ENCODE measurements at places on chromosomes 7 and 10.

GRCh38 chr7:139482662-139483466, 609 bp downstream of the KLRG2 start:
- DNase-seq, result no peak

GRCh38 chr10:72688208-72688651, 3.7 kb upstream of the MCU start:
- peak; percentile 54 for DNase-seq

DNA sequence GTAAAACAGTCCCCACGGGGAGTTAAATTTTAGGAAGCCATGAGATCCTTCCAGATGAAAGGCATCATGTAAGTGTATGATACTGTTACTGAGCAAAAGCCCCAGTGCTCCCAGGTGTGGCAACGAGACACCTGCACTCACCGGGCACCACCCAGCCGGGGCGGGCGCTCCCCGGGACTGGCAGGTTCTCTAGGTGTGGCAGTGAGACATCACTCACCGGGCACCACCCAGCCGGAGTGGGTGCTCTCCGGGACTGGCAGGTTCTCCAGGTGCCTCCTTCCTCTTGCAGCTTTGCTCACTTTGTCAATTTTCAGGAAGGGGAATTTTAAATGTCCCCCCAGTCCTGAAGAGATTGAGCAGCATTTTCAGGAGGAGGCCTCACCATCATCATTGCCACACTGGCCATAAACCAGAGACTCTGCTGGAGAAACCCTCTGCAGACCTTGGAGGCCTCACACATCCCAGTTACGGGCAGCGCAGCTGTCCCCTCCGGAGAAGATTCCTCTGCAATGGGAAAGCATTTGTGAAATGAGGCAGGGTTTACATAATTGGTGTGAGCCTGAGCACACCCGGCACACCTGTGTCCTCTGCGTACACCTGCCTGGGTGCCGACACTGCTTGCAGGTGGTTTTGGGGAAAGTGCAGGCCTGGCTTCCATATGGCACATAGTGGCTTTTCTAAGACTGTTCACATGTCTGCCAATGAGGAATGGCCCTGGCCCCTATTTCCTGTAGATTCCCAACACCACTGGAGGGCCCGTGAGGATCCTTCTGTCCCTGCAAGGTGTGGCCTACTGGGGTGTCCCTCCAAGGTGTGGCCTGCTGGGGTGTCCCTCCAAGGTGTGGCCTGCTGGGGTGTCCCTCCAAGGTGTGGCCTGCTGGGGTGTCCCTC, 191.4 kb downstream of the EBF3 start:
- no peak for DNase-seq

DNA sequence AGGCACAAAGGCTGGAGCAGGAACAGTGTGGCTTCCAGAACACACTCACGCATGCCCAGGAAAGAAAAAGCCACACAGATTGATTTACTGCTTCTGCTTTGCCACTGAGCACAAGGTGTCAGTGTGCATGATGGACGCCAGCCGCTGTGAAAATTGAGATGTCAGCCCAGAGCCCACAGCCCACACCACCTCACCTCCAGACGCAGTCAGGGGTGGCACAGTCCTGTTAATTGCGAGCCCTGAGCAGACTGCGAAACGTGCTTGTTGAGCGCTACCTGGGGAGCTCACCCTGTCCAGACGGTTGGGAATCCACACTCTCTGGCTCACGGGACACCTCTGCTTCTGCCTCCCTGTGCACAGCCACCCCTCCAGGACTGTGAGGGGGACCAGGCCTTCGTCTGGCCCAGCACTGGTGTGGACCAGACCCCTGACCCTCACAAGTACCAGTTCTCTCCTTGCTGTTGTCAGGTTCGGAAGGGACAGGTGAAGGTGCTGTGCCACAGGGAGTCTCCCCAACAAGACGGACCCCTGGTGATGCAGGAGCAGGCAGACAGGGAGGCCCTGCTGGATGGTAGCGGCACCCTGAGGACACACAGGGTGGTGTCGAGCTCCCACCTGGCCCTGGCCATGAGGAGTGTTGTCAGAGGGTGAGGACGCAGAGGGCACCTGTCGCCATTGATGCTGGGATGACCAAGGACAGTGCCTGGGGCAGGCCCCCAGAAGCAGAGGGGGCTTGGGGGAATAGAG, 15.3 kb downstream of the RASGEF1A start:
- DNase-seq, result no peak

GRCh38 chr10:102753718-102754117, 10.0 kb downstream of the WBP1L start:
- no peak for DNase-seq

DNA sequence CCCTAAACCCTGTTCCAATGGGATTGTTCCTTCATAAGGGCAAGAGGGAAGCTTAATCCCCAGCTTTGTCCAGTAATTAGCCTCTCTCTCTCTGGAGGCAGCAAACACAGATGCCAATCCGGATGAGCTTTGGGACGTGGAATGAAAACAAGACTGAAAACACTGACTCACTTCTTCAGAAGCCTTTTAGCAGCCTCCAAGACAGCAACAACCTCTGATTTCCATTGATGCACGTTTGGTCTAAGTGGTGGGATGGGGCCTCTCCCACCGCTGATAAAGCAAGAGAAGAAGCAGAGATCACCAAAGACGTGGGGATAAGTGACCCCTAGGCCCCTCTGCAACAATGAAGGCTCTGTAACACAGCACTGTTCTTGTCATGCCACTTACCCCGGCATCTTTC, 5.8 kb upstream of the GFRA1 start:
- DNase-seq, result no peak

- DNase-seq, result no peak
Observed at GRCh38 chr7:151813445-151813844, 63.5 kb downstream of the PRKAG2 start.

DNA sequence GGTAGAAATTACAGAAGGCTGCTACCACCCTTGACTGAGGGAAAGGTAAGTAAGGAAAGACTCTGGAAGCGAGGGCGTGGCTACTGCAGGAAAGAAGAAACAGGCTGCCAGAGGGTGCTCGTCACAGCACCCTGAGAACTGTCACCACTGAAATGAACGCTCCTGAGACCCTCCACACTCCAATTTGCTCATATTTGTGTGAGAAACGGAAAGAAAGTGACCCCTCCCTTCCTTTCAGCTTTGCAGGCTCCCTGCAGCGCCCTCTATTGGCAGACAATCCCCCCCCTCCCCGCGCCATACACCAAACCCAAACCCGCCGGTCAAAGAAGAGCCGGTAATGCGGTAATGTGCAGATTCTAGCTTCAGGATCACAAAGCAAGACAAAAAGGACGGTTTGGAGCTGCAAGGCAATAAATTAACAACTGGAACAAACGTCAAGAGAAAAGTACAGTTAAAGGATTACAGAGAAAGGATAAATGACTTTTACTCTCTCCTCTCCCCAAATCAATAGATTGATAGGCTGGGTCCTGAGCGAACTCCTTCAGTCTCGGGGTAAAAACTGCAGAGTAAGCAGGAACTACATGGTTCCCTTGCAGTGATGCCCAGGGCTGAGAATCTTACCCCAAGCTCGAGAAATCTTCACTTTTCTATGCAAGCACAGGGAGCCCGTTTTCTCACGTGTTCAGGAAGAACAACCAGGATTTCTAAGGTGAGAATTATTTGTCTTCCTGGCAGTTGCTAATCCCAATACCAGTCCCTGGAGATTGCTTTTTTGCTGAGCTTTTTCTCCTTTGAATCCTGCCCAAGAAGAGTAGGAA, 47.6 kb downstream of the STEAP1B start:
- DNase-seq, result no peak

DNA sequence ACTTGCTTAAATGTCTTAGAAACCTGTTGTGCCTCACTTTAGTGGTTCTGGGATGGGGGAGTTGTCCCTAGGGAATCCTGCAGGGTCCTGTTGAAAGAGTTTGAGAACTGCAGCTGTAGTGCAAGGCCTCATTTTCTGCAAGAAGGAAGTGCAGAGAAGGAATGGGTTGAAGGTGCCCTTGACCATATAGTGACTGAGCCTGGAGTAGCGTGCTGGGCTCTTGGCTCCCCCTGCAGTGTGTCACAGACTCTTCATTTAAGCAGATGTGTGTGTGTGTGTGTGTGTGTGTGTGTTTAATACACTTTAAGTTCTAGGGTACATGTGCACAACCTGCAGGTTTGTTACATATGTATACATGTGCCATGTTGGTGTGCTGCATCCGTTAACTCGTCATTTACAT, 92.2 kb downstream of the GRK5 start:
- DNase-seq, result no peak

- DNase-seq, result no peak
Observed at GRCh38 chr10:112115781-112116385, 67.7 kb downstream of the GPAM start.

DNA sequence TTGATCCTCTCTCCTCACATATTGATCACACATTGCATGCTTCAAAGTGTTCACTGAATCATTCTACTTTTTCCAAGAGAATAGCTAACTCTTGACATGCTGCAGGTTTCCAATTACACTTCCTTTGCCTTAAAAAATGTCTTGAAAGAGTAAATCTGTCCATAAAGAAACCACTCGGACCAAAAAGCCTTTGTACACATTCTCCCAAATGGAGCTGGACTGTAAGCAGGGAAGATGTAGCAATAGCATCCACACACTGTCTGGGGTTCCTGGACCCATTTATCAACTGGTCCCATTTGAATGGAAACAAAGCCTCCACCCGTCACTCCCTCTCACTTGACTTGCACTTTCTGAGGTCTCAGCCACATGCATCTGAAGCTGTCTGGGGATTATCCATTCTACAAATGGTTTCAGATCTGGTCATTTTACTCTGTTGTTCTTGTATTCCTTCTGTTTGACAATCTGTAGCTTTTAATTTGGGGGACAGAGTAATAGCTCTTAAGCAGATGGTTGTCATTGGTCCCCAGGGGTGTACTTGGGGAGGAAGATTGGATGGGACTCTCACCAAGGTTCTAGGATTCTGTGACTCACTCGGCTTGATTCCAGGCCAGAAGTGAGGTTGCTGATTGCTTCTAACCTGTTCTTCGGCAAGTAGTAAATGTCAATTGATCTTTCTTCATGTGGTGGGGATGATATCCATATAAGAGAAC, 203.5 kb downstream of the HIBADH start:
- DNase-seq, result no peak

DNA sequence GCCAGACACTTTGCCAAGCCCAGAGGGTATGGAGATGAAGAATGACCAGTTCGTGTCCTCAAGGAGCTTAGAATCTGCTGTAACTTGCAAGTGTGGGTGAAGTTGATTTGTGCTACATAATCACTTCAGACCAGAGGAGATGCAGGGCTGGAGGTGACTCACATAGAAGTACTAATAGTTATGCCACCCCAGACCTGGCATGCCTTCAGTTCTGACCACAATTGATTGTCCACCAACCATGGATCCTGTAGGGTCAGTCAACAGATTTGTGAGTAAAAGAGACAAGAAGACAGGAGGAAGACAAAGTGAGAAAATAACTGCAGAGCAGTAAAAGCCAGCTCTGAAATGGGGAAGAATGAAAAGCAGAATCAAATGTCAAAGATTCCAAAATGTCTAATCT, 51.2 kb upstream of the BMPER start:
- peak; percentile 41 for DNase-seq

DNA sequence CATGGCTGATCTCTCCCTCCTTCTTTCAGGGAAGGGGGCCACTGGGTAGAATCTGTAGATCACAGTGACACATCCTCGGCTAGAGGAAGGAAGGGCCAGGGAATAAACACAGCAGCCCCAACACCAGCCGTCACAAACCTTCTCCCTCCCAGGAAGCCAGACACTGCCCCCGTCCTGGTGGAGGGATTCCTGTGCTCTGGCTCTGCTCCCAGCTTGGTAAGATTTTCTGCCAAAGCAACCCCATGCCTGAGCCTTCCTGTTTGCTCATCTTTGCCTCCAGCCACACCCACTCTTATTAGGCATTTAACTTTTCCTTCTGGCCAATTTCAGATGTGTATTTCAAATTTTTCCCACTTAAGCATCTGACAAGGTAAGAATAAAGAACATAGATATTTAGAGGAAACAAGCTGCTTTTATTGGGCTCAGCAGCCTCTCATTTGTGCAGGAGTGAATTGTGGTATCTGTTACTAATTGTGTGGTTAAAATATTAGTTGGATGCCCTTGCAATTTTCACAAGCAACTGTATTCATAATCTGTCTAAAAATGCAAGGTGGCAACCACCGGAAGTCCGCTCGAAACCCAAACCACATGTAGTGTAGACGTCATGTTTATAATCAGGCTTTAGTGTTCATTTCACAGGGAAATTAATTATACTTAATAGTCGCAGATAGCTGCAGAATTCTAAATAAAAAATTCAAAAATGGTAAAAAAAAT, 13.2 kb upstream of the NPS start:
- no peak for DNase-seq

DNA sequence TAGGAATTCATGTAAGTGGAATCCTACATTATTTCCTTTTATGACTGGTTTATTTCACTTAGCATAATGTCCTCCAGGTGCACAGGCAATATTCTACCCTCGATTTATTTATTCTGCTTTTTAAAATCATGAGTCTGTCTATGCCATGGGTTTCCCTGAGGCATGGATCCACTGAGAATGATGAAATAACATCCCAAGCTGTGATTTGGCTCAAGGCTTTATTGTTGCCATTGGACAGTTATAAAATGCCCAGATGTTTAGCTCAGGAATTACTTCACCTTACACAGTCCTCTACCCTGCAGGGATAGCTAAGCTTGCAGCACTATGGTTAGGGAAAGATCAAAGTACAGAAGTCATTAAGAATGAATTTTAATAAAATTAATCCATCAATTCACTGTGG, 219.5 kb downstream of the FRMD4A start:
- DNase-seq, result no peak

- DNase-seq, result peak; percentile 94
Observed at GRCh38 chr7:128755819-128756476, 16.8 kb downstream of the CALU start.

Measured in BJ (cell line).